ENCODE measurements at places on chromosomes 16 and 17. TPM values are rescaled to one million over a fixed set of nuclear protein-coding genes. Genes with fewer than 3 reads are reported as not detected.

The MGAT5B gene
- total RNA-seq = 0.20 TPM

The IL21R gene
- total RNA-seq = 0.56 TPM

The NDE1 gene
- 42.0 TPM for total RNA-seq

The BCL7C gene
- total RNA-seq = 30.5 TPM

The CCDC200 gene
- total RNA-seq = not detected

The OTOA gene
- total RNA-seq = 0.04 TPM

DNA sequence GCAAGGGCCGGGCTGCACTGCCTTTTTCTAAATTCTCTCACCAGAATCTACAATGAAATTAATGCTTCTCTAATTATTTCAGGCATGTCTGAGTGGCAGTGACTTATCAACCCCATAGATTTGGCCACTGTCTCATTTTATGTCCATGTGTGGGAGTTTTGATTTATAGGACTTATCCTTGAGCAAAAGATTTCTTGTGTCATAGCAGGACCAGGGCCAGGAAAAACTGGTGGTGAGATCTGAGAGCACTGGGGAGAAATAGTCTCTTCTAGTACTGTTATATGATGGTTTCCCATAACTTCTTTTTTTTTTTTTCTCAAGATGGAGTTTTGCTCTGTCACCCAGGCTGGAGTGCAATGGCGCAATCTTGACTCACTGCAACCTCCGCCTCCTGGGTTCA is 1.5 kb upstream of the KRT23 start:
- no peak for ATAC-seq

- ATAC-seq = no peak
These were observed 2.4 kb downstream of the SKAP1 start for GRCh38 chr17:48427598-48427997.

- ATAC-seq = no peak
These were observed 1013.8 kb upstream of the EEF2KMT start for GRCh38 chr16:6111390-6111789.

- ATAC-seq = no peak
These were observed 17.4 kb downstream of the CD300LG start for GRCh38 chr17:43864161-43864984.

- ATAC-seq = peak; percentile 8
These were observed 6.5 kb downstream of the EIF1 start for GRCh38 chr17:41695134-41695661.

DNA sequence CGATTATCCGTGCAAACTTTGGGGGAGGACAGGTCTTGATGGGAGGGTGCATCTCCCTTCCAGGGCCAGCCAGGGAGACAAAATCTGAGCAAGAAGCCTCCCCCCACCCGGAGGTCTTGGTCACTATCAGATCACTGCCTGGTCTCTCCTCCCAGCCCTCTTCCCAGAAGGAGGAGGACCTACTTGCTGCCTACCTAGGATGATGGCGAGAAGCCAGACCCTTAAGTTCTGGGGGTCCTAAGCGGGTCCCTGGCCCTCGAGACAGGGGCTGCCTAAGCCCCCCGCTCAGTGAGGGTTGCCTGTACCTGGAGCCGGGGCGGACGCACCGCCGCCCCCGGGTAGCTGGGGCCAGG is 4.6 kb downstream of the TSPOAP1 start:
- no peak for ATAC-seq

- ATAC-seq = peak; percentile 58
These were observed 19.9 kb upstream of the ZNF750 start for GRCh38 chr17:82859431-82860403.

DNA sequence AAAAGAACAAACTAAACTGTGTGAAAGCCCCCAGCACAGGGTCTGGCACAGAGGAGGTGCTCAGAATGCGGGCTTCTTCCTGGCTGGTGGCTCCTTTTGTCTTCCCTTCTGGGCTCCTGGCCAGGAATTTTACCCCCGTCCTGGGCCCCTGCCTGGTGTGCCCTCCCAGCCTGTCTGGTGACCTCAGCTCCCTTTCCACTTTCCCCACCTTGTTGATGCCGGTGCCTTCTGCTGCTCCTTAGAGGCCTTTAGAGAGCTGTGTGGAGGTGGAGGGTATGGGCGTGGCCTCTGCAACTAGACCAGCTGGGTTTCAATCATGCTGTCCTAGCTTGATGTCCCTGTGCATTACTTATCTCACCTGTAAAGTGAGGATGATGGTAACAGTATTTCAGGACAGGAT is 16.8 kb downstream of the PIRT start:
- ATAC-seq = peak; percentile 25

DNA sequence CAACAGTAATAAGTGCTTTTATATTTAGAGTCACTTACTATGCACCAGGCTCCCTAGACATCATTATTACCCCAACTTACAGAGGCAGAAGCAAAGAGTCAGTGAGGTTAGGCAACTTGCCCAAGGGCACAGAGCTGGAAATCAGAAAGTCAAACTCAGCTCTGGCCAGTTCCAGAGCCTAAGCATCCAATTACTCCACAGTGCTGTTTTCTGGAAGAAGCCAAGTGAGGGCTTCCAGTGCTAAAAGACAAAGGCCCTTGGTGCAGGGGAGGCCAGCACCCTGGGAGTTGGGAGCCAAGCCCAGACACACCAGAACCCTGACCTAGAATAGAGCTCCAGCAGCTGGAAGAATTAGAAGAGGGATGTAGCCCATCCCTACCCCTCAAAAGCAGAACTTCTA is 40.2 kb downstream of the C17orf67 start:
- ATAC-seq = no peak

DNA sequence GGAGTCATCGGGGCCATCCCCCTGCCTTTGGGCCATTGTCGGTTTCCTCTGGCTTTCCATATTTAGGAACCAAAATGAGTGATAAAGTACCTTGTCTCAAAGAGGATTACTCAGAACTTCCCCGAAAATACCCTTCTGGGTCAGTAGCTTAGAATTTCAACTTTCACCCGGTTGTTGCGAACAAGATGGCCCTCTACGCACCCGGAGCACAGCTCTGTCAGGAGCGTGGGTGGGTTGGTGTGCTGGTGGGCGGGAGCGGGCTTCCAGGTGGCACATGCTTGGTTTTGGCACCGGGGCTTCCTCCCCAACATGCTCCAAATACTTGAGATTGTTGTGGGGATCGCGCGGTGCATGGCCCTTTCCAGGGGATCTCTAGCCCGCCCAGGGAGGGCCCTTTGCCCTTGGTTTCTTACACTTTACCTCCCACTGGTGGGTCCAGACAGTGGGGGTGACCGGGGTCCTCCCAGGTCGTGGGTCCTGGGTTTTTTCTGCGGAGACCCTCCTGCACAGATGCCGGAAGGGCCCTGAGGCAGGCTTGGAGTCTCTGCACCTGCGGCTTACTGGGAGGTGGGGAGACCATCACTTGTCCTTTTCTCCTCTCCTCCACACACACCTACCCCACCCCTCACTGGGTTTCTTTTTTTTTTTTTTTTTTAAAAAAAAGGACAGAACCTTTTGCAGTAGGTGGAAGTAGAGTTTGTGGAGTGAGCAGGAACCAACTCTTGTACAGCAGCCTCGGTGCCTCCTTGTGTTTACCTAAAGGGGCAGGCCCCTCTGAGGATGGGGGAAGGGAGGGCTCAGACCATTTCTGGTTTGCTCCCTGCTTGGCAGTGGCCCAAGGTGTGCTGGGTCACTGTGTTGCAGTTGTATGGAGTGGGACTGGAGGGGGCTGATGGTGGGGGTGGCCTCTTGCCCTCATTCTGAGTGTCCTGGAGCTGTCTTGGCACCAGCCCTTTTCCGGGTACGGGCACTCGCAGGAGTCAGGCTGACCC is 142.1 kb downstream of the SEC14L1 start:
- no peak for ATAC-seq

DNA sequence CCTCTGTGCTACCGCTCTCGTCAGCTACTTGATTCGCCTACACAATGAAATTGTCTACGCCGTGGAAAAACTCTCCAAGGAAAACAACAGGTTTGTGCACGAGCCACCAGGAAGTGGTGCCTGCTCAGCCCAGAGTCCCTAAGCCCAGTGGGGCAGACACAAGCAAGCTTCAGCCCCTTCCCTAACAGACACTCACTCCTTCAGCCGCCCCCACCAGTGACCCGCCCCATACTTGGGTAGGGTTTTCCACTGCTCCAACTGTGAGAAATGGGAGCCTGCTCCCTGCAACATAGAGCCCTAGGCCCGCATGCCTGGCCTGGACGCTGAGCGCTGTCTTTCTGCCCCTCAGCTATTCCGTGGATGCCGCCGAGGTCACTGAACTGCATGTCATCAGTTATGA is 28.6 kb upstream of the ENDOV start:
- ATAC-seq = no peak

GRCh38 chr17:50210240-50211225 is 9.1 kb upstream of the COL1A1 start:
- ATAC-seq = peak; percentile 28

GRCh38 chr17:27488231-27488630 is 32.0 kb downstream of the KSR1 start:
- no peak for ATAC-seq
